ENCODE measurements at places on chromosomes 1 and 21.

DNA sequence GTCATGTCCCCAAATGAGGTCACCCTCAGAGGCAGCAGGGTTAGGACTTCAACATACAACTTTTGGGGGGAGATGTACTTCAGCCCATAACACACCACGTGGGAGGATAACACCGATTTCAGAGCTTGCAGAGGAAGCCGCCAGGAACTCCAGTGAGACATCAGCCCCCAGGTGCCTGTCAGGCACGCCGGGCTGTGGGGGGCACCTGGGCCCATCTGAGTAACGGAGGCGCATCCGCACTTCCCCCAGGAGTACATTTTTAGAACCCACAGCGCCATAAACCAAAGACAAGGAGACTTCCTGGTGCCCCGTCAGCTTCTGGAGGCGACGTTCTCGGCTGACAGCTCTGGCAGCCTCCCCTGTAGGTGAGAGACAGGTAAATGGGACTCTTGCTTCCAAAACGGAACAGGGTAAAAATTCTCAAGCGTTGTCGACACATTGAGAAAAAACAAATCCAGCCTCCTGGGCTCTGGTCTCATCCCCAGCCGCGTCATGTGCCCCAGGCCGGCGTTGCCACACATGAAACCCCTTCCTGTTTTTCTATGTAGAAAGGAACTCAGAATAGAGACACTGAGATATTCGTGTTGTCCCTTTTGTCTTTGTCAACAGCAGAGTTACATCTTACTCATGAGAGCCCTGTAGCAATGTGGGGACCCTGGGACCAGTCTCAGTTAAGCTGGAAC is 93.3 kb downstream of the PDE9A start:
- no peak for DNase-seq

DNA sequence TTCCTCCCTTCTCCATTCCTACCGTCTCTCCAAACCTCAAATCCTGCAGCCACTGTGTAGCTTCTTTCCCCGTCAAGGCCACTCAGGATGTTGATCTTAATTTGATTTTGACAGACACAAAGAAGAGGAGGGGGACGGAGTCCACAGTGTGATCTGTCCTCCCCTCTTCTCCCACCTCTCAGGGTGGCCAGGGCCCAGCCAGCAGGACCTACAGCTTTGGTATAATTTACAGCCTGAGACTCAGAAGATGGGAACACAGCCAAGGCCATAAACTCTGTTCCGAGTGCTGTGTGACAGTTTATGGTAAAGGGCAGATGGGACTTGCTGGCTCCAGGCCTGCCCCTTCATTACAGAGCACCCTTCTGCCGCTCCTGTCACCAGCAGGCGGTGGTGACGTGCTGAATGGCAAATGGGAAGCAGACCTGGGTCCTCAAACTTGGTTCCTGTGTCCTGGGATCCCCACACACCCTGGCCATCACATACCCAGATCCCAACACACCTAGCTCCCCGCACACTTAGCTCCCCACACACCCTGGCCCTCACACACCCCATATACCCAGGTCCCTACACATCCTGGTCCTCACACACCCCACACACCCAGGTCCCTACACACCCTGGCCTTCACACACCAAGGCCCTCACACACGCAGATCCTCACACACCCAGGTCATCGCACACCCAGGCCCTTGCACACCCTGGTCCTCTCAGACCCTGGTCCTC is 71.6 kb downstream of the CD2 start:
- DNase-seq: no peak

DNA sequence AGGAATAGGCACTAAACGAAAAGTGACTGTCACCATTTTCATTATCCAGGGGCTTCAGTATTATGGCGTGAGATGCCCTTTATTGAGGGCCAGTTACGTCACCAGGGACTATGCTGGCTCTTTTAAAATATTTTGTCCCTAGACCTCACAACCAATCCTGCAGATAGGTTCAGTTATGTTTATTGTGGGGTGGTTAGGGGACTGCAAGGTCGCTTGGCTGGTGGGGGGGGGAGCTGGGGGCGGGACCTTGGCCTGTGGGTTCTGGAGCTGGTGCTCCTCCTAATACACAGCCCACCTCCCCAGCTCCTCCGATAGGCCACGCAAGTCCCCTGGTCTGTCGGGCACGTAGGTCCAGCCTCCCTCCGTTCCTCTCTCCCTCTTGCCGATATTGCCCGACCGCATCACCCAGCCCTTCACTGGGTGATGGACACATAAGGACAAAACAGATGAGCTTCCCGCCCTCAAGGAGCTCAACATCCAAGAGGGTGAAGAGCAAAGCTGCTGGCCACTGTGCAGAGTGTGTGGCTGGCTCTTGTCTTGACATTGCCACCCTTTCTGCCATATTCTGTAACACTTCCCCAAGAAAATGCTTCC is 271.8 kb downstream of the MATN1 start:
- DNase-seq: no peak

DNA sequence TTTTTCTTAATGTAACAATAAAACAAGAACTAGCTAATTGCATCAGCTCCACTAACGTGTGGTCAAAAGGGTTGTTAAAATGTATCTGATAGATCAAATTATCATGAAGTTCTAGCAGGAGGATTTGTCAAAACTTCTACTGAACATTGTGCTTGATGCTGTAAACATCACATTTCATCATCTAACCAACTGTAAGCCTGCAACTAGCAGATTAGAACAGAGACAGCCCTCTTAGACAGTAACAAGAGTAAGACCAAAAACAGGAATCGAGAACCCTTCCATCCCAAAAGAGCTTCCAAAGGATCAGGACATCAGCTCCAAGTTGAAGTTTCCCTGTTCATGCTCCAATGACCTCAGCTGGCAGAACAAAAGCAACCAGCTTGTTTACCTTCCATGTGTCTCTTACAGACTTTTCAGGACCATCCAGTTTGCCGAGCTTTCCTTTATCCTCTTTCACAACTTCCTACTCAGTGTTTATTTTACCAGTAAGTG is 44.6 kb downstream of the NIBAN1 start:
- DNase-seq: no peak

DNA sequence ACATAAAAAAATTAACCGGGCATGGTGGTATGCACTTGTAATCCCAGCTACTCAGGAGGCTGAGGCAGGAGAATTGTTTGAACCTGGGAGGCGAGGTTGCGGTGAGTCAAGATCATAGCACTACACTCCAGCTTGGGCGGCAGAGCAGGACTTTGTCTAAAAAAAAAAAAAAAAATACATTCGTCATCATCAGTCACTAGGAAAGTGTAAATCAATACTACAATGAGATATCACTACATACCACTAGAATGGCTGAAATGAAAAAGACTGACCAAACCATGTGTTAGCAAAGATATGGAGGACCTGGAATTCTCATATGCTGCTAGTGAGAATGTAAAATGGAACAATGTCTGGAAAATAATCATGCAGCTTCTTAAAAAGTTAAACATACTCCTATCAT is 9.3 kb downstream of the SPATA45 start:
- no peak for DNase-seq

DNA sequence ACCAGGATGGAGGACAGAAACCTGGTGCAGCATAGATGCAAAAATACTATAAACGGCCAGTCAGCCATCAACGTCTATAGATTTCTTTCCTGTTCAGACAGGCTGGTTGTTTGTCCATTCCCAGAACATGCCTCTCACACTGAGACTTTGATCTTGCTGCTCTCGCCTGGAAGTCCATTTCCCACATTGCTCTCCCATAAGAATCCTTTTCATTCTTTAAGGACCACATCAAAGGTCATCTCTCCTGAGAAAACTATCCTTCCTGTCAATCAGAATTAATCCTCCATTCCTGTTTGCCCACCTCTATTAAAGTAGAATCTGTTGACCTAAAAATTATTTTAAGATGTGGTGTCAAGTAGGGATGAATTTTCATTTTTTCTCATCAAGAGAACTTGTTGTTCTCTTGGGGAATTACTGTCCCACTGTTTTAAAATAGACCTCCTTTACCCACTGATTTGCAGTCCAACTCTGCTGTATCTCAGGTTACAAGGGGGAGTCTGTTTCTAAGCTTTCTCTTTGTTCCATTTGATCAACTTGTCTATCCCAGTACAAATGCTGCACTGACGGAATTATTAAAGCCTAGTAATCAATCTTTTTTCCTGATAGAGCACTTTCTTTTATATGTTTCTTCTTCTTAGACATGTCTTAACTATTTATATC is 172.7 kb downstream of the PATJ start:
- DNase-seq: no peak

DNA sequence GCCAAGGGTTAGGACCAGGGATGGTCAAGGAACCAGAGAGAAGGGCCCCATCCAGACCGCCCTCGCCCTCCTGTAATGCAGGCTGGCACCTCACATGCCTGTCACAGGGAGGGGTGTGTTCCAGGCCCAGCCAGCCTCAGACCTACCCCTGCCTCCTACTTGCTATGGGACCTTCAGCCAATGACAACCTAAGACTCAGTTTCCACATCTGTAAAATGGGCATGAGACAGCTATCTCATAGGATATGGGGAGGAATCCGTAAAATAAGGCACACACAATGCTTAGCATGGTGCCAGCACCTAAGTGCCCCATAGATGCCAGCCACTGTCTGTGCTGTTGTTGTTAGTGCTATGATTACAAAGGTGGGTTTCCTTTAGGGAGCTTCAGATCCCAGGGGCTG is 7.9 kb downstream of the KIF17 start:
- DNase-seq: no peak

- no peak for DNase-seq
Observed at GRCh38 chr1:155466617-155466972, 96.0 kb downstream of the ASH1L start.

DNA sequence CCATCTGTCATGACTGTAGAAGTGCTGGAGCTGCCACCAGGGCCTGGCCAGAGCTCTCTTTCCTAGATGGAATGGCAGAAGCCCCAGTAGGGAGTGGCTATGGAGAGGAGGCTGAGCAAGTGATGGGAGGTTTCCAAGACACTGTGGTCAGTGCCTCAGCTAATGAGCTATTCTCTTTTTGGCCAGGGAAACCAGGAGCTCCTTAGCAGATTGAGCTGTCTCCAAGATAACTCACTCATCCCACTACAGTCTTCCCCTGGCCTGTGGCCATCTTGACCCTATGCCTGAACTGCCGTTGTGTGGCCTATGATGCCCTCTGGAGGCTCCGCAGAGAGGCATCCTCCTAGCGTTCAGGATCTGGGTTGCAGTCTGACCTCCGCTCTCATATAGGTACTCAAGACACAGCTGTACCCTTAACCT is 60.5 kb downstream of the ERI3 start:
- DNase-seq: no peak

GRCh38 chr21:35189077-35189863 is 140.2 kb upstream of the RUNX1 start:
- no peak for DNase-seq

DNA sequence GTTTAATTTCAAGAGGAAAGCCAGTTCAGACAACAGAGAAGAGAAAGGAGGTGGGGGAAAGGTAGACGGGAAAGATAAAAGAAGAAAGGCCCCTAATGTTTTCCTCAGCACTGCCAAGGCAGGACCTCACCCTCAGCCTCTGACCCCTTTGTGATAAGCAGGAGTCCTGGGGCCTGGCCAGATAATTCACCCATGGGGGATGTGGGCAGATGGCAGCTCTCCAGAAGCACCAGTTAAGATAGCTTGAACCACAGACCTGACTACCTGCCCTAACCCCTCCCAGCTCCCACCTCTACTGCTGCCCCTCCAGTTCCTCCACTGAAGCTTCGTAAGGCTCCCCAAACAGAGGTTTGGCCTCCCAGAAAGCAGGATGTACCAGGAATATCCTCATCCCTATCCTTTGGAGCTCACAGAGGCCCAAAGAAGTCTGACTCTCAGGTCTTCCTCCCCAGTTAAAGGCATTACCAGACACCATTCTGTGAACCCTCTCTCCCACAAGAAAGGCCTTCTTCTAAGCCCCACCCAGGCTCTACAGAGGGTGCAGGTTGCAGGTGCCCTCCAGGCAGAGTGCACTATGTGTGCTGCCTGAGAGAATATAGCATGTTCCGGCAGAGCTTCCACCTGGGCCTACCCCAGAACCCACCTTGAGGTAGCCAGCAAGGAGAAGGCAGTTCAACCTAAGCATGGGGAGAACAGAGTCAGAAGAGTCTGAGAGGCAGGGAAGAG is 9.2 kb upstream of the SNAPIN start:
- no peak for DNase-seq

DNA sequence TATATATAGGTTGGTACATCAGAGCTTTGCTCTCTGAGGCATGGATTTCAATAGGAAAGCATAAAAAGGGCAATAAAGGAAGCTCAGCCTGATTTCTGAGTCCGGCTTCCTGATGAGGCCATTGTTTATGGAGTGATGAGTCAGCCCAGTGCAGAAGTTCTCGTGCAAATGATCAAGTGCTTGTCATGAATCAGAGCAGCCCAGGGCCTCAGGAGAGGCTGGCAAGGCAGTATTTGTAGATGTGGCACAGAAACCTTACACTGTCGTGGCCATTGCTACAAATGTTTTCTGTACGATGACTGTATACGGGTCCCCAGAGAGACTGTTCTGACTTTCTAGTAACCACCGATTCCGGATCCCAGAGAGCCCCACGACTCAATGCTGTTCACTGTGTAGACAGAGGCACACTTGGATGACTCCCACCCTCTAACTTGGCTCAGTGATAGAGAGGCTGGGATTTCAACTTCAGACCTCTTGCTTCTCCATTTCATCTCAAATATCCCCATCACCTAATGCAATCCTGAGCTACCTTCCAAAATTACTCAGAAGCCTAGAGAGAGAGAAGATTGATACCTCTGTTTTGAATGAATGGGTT is 26.8 kb downstream of the UMODL1 start:
- DNase-seq: no peak

Data from T follicular helper cell (primary cell).